GM23338 (cell line): ENCODE measurements at places on chromosomes 4 and X. TPM values are rescaled to one million over a fixed set of nuclear protein-coding genes. Genes with fewer than 3 reads are reported as not detected.
A peak's percentile ranks its signal among the peaks of the same experiment; 100 is the strongest.

MID1 gene
- polyA plus RNA-seq: 20.8 and 27.2 TPM in 2 replicates

TMEM271 gene
- 0.11 and 0.21 TPM in 2 replicates for polyA plus RNA-seq

DNA sequence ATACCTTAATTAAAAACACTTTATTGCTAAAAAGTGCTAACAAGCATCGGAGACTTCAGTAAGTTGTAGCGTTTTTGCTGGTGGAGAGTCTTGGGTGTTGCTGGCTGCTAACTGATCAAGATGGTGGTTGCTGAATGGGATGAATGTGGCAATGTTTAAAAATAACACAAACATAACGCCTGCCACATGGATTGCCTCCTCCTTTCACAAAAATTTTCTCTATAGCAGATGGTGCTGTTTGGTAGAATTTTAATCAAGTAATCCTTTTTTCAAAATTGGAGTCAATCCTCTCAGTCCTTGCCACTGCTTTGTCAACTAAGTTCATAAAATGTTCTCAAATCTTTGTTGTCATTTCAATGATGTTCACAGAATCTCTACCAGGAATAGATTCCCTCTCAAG lies 466.8 kb upstream of the TECRL start:
- no peak overlapping the region for H3K27ac ChIP-seq
- no peaks in the 10 kb centered on the region for H3K36me3 ChIP-seq
- DNase-seq: no peak
- H3K27me3 ChIP-seq: no peaks in the 10 kb centered on the region
- H3K4me1 ChIP-seq: no peaks in the 10 kb centered on the region

DNA sequence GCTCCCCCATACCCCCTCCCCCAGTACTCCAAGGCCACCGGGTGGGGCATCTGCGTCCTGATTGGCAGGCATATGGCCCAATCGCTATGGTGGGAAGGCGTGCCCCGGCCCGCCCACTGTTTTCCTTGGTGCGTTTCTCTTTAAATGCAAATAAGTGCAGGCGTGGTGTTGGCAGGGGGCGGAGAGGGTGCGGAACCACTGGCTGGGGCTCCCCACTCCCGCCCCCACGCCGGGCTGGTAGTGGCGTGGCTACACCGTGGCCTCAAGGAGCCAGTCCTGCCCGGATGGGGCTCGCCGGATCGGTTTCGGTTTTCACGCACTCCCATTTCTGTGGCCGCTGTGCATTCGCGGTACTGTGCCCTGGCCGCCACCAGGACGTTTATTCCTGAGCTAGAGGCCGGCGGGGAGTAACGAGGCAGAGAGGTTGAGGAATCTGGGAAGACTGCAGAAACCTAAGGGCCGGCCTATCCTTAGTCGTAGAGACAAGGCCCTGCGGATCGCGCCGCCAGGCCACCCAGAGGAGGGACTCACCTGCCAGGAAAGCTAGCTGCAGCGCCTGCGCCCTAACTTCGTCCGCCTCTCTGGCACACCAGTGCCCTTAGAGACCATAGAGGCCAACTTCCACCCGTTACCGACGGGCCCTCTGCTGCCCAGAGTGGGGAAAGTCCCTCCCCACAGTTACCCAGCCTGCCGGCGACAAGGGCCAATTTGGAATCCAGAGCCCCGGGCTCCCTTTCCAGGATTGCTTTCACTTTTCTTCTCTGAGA lies 410 bp upstream of the AMER1 start:
- 0 out of 2 replicates have a peak overlapping the region, but pooled peaks have one; percentile 39 for H3K27ac ChIP-seq
- no peaks in the 10 kb centered on the region for H3K36me3 ChIP-seq
- H3K4me3 ChIP-seq: peak overlapping the region; percentile 64
- peaks cover 17% of the 10 kb centered on the region for H3K27me3 ChIP-seq
- H3K4me1 ChIP-seq: no peaks in the 10 kb centered on the region; the same call in 1 of the 2 replicates
- DNase-seq: peak; percentile 87
